SK-N-SH (cell line): ENCODE measurements at places on chromosomes 6 and 20. TPM values are rescaled to one million over a fixed set of nuclear protein-coding genes. Genes with fewer than 3 reads are reported as not detected.

Gene FNDC1
- polyA plus RNA-seq: not detected in 2 replicates

Gene FRMD1
- 0.02 TPM in 1 of 2 replicates, not detected in the other for polyA plus RNA-seq

Gene NCOA3
- 5.8 and 8.3 TPM in 2 replicates for polyA plus RNA-seq

Gene FAM83C
- not detected in 2 replicates for polyA plus RNA-seq

DNA sequence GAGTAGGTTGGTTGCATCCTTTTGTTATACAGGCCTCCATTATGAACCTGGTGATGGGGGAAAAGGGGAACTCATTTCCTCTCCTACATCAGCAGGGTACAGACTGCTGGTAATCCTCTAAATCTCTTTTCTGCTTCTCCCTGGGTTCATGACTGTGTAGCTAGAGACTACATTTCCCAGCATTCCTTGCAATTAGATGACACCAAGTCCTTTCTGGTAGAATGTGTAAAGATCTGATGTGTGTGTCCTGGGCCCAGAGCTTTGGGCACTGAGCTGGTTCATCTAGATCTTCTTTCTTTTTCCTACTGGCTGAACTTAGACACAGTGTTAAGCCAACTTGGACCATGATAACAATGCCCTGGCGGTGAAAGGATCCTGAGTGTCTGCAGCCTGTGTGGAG is 104.7 kb upstream of the IFNGR1 start:
- peaks cover 7% of the 10 kb centered on the region; the same call in 1 of the 2 replicates for H3K27me3 ChIP-seq
- no peak for DNase-seq
- H3K36me3 ChIP-seq: no peaks in the 10 kb centered on the region
- H3K4me1 ChIP-seq: no peaks in the 10 kb centered on the region
- no peak overlapping the region for H3K4me3 ChIP-seq

DNA sequence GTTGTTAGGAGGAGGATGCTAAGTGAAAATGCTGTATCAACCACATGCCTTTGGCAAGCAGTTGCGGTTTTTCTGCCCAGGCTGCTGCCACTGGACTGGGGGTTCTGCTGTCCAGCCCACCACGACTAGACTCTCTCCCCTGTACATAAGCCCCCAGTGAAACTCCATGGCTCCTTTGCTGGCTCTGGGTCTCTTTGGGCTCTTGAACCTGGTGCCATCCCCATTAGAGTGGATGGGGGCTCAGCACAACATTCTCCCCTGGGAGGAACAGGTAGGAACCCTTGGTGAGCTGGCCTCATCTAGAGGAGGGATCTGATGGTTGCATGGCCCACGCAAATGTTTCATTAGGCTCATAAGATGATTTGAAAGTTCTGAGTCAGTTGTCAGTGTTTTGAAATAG is 204.8 kb upstream of the KCNG1 start:
- H3K36me3 ChIP-seq: no peaks in the 10 kb centered on the region
- no peak overlapping the region for H3K4me3 ChIP-seq
- no peak overlapping the region for H3K27ac ChIP-seq
- H3K4me1 ChIP-seq: no peaks in the 10 kb centered on the region

- no peak overlapping the region for H3K4me3 ChIP-seq
- no peak overlapping the region for H3K27ac ChIP-seq
- DNase-seq: no peak
- H3K4me1 ChIP-seq: no peaks in the 10 kb centered on the region
Observed at GRCh38 chr6:106988664-106989063, 14.1 kb upstream of the CD24 start.

DNA sequence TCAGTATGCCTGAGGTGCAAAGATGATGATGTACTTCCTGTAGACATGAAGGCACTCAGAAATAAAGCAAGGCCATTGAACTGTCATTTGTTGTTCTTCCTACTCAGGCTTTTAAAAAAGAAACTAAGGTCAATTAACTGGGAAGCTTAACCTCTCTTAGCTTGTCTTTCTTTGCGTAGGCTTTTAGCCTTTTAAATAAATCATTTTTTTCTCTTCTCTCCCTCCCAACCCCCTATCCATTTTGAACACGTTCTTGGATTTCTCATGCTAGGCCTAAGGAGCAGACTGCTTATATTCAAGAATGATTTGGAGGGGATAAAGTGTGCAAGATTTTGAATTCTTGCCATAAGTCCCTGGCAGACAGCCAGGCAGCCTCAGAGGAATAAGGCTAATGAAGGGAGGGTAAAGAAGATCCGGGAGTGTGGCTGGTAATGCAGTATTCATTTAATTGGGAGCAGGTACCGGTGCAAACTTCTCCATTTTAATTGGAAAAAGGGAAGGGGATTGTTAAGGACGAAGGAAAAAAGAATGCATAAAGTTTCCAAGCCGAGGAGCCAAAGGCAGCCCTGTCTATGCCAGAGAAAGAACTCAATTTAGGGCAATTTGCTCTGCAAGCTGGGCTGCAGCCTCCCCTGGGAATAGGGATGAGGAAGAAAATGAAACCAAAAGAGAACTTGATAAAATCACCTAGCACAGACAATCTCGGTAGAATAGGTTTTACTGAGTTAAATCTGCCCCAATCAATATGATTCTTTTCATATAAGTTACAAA is 343.8 kb upstream of the MMS22L start:
- H3K27ac ChIP-seq: peak overlapping the region; percentile 72; the same call in 1 of the 2 replicates
- H3K36me3 ChIP-seq: no peaks in the 10 kb centered on the region
- H3K27me3 ChIP-seq: no peaks in the 10 kb centered on the region

DNA sequence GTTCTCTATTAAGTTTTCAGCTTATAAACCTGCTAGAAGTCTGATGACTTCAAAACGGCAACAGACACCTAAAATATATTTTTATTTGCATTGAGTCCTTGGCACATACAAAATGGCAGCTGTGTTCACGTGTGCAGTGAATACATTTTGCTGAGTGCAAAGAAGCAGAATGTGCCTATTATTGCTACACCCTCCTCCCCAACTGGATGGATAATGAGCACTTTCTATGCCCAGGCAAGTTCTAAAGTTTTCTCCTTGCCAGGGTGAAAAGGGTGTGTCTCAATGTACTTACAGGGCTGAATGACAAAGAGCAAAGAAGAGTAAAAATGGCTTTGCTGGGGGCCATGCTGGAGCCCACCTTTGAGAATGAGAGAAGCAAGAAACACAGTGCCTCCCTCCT is 4.0 kb upstream of the FERMT1 start:
- H3K27ac ChIP-seq: no peak overlapping the region
- no peak for DNase-seq
- peaks cover 3% of the 10 kb centered on the region; the same call in 1 of the 2 replicates for H3K4me1 ChIP-seq
- H3K27me3 ChIP-seq: peaks cover 5% of the 10 kb centered on the region; the same call in 1 of the 2 replicates

DNA sequence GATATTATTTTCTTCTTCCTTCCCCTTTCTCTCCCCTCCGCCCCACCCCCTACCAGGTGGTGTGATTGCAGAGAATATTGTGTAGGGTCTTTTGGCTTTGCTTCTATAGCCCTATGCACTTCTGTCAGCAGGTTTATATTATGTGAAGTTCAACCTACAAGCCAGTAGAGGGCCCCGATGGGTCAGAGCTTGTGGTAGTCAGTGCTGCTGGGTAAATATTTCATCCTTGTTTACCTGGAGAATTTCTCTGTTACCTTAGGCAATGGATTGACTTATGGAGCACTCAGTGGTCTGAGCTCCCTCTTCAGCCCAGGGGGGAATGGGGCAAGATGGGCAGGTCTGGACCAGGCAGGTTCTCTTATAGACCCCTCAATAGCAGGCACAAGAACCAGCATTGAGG is 720.9 kb downstream of the GRIK2 start:
- H3K4me3 ChIP-seq: no peak overlapping the region
- no peaks in the 10 kb centered on the region for H3K36me3 ChIP-seq
- H3K27ac ChIP-seq: no peak overlapping the region

GRCh38 chr20:3701061-3701998 is 11.1 kb downstream of the SIGLEC1 start:
- H3K4me1 ChIP-seq: no peaks in the 10 kb centered on the region
- peak; percentile 7 for DNase-seq
- no peak overlapping the region for H3K27ac ChIP-seq
- H3K36me3 ChIP-seq: no peaks in the 10 kb centered on the region
- no peak overlapping the region for H3K4me3 ChIP-seq

DNA sequence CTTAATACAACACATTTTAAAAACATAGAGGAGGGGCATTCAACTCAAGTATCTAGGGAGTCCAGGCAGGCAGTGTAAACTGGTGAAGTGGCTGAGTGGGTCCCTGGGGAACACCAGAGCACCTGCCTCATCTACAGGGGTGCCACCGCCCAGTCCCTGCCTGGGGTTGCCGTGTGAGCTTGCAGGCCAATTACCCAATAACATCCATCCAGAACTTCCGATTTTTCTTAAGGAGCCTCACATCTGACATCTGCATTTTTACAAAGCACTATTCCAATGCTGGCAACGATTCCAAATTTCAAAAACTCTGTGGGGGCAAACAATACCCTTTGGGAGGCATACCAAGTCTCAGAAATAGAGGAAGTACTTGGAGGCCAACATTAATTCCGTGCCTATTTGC is 288.4 kb upstream of the TSHZ2 start:
- H3K4me1 ChIP-seq: no peaks in the 10 kb centered on the region
- no peaks in the 10 kb centered on the region for H3K36me3 ChIP-seq
- H3K4me3 ChIP-seq: no peak overlapping the region
- DNase-seq: no peak
- H3K27me3 ChIP-seq: no peaks in the 10 kb centered on the region
